ENCODE measurements at places on chromosomes 6 and 20.

DNA sequence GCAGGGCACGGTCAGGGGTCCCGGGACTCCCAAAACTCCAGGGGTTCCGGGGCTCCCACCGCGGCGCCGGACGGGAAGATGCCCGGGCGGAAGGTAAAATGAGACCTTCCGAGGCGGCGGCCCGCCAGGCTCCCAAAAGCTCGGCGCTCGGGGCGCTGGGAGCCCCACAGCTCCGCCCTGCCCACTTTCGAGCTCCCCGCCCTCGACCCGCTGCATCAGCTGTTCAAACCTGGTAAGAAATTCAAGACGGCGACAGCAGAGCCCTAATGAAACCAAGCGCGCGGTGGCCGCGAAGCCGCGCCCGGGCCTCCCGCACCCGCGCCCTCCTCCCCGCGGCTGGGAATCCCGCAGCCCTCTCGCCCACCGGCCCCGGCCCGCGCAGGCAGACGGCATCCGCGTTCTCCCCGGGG lies 369 bp downstream of the SLC4A11 start:
- no peak for DNase-seq

- DNase-seq = no peak
These were observed 32.9 kb downstream of the PNLDC1 start for GRCh38 chr6:159832946-159833345.

- DNase-seq = no peak
These were observed 129.6 kb downstream of the PAX1 start for GRCh38 chr20:21835042-21835441.

GRCh38 chr6:46628498-46628897 lies 24.1 kb downstream of the CYP39A1 start:
- no peak for DNase-seq

- no peak for DNase-seq
These were observed 94.1 kb downstream of the TMEM242 start for GRCh38 chr6:157229132-157229618.

GRCh38 chr6:103723438-103724322 lies 1136.0 kb downstream of the HACE1 start:
- no peak for DNase-seq

DNA sequence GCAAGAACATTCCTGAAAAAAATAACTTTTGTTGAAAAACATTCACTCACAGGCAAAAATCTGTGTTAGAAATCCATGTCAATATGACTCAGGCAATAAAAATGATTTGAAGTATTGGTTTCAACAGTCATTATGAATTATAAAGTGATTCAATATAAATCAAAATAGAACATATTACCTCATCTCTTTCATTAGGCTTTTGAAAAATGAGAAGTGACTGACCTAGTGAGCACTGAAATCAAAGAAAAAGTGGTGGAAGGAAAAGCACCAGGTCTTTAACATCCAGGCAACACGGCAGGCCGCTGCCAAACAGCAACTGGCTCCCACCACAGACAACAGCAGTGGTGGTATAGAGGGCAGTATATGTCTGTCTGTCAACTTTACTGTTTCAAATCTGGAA lies 68.9 kb downstream of the MAN1A1 start:
- DNase-seq = no peak

DNA sequence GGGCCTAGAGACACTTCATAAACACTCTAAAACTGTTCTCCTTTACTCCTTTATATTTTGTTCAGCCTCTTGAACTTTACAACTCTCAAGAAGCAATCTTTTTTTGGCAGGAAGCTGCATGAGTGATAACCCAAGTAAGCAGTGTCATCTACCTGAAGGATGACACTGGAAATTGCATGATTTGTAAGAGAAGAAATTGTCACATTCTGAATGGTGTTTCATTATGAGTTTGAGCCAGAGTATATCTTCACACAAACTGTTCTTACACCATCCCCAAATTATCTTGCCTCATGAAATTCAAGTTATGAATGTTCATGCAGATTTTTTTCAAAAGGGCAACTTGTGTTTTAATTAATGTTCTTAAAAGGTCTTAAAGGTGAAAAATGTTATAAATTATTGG lies 799.3 kb downstream of the TBC1D32 start:
- DNase-seq = no peak
